Stimulated activated naive CD4-positive, alpha-beta T cell treated with Interleukin-2 at 50 U/mL for 16 hours (primary cell): ENCODE measurements at places on chromosomes 3 and 15.
A peak's percentile ranks its signal among the peaks of the same experiment; 100 is the strongest.

GRCh38 chr3:36678216-36679013, 85.9 kb downstream of the DCLK3 start:
- DNase-seq: no peak

DNA sequence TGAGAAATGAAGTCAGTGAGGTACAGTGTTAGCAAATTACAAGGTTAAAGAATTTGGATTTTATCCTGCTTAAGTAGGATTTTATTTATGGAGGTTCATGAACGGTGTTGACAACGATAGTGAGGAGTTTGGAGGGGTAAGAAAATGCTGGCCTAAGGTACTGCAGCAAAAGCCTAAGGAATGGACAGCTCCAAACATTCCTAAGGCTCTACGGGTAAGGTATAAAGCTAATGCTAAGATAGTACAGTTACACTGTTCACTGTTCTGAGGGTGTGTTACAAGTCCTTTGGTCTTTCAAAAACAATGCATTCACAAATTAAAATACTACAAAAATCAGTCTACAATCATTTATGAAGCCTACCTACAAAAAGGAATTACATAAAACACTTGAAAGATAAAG, 7.3 kb downstream of the MTMR10 start:
- DNase-seq: no peak

GRCh38 chr3:56124546-56124945, 343.7 kb downstream of the ERC2 start:
- no peak for DNase-seq

DNA sequence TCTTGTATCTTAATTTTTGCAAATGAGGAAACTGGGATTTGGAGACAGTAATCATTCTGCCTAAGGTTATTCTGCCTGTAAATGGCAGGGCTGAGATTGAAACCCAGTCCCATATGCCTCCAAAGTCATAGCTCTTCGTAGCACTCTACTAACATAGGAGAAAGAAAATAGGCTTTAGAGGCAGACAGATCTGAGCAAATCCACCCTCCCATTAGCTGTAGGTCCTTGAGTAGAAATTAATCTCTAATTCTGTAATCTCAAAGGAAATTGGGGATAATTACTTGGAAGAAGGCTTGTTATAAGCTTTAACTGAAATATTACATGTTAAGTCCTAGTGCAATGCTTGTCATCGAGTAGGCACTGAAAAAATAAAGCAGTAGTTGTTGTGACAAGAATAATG, 252.1 kb upstream of the PEX5L start:
- no peak for DNase-seq

- no peak for DNase-seq
Observed at GRCh38 chr15:92123962-92124656, 269.6 kb upstream of the ST8SIA2 start.

GRCh38 chr15:32057876-32058425, 27.6 kb downstream of the CHRNA7 start:
- no peak for DNase-seq

- no peak for DNase-seq
Observed at GRCh38 chr3:179898024-179898423, 138.7 kb downstream of the PEX5L start.

- DNase-seq: no peak
Observed at GRCh38 chr3:133573629-133574194, at the start of gene CDV3. CDV3 (plus strand) TSS chr3:133573686; CDS start chr3:133574045, 359 bp downstream.

DNA sequence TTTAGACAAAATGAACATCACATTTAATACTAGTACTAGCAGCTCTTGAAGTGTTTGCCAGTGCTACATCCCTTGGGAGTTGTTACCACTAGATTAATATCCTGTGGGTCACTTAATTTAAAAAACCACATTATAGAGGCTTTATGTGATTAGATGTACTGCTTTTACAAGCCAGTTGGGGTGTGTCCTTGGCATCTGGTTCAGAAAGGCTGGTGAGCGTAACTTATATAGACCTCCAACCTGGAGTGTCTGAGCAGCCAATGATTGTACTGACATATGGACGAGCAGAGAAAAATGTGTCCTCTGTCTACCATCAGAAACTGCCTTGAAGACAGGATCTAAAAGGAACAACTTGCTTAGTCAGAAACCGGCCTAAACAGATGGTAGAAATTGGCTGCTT, 306.2 kb upstream of the ATP11B start:
- DNase-seq: no peak

- DNase-seq: no peak
Observed at GRCh38 chr3:188164248-188164687, 10.3 kb downstream of the LPP start.

GRCh38 chr3:69690-70089, 126.9 kb upstream of the CHL1 start:
- DNase-seq: no peak

DNA sequence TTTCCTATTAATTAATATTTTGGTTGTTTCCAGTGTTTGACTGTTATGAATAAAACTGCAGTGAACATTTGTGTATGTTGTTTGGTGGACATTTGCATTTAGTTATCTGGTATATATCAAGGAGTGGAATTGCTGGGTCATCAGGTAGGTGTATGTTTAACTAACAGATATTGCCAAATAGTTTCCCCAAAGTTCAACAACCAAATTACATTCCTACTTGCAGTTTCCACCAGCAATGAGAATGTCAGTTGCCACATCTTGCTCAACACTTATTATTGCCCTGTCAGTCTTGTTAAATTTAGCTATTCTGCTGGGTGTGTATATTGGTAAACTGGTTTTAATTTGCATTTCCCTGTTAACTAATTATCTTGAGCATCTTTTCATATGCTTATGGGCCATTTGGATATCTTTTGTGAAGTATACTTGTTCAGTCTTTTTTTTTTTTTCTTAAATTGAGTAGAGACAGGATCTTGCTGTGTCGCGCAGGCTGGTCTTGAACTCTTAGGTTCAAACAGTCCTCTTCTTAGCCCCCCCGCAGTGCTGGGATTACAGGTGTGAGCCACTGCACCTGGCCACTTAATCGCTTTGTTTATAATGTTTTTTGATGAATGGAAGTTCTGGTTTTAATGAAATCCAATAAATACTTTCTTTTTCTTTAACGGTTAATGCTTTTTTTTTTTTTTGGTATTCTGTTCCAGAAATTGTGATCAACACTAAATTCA, 7.9 kb downstream of the FEM1B start:
- DNase-seq: no peak

GRCh38 chr3:136350557-136350956, 100.4 kb downstream of the PCCB start:
- DNase-seq: no peak

GRCh38 chr3:56775445-56775837, 26.3 kb downstream of the ARHGEF3 start:
- DNase-seq: no peak

GRCh38 chr15:52112203-52112750, 298 bp downstream of the BCL2L10 start:
- peak; percentile 40 for DNase-seq

DNA sequence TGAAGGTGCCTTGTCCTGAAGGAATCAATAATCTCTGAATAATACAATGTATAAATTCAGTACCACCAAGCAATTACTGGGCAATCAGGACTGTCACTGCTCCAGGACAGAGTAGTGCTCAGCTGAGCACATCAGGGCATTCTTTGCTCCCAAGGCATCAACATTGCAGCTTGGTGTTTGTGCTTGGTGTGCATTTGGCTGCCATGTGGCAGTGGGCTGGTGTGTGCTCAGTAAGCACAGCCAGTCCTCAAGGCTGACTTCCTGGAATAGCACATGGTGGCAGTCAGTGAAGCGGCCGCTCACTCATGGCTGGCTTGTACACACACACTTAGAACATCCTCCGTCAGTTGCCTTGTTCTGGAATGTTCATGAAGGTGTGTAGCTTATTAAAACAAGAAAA, 217.0 kb downstream of the EPHB1 start:
- no peak for DNase-seq

GRCh38 chr3:101268971-101269671, 51.3 kb downstream of the IMPG2 start:
- DNase-seq: no peak

DNA sequence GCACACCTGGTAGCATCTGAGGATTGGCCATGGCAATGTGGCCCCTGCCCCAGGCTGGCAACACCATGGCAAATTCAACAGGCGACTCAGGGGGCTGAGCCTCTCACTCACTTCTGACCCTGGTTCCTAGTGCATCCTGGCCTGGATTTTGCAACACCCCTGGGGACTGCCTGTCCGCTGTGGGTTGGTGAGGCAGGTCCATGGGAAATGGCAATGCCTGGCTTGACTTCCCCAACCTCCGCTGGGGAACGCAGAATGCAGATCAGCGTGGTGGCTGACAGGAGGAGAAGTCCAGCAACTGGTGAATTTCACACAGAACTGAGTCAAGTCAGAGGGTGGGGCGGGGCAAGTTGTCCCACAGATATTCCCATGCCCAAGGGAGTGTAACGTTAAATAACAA, 3.9 kb upstream of the PSTPIP1 start:
- DNase-seq: no peak
